ENCODE measurements at places on chromosomes 16 and 17. TPM values are rescaled to one million over a fixed set of nuclear protein-coding genes. Genes with fewer than 3 reads are reported as not detected.

SULT1A3 gene
- polyA plus RNA-seq = 46.4 TPM

CDC42EP4 gene
- polyA plus RNA-seq = 57.5 TPM

NSF gene
- polyA plus RNA-seq = 29.6 TPM

CDH1 gene
- polyA plus RNA-seq = 341 TPM

MARVELD3 gene
- polyA plus RNA-seq = 67.3 TPM

LRRC36 gene
- 2.5 TPM for polyA plus RNA-seq

ANKRD40CL gene
- 28.4 TPM for polyA plus RNA-seq

SPATA2L gene
- polyA plus RNA-seq = 18.7 TPM

CCT6B gene
- polyA plus RNA-seq = 2.8 TPM

KIF18B gene
- 7.7 TPM for polyA plus RNA-seq

CLEC19A gene
- not detected for polyA plus RNA-seq

NPIPA5 gene
- 19.6 TPM for polyA plus RNA-seq

ACSM5 gene
- polyA plus RNA-seq = 0.48 TPM

POLR3K gene
- polyA plus RNA-seq = 9.5 TPM

TMEM98 gene
- polyA plus RNA-seq = 202 TPM

PRAC1 gene
- not detected for polyA plus RNA-seq

GINS2 gene
- polyA plus RNA-seq = 10.2 TPM

OR4D1 gene
- 0.01 TPM for polyA plus RNA-seq

NPIPA1 gene
- 124 TPM for polyA plus RNA-seq

ICAM2 gene
- 15.1 TPM for polyA plus RNA-seq

DNAAF8 gene
- 0.78 TPM for polyA plus RNA-seq

TNS4 gene
- polyA plus RNA-seq = 0.06 TPM

HYDIN gene
- polyA plus RNA-seq = 3.2 TPM

LITAFD gene
- 1.8 TPM for polyA plus RNA-seq

SPN gene
- polyA plus RNA-seq = 6.8 TPM

SKAP1 gene
- polyA plus RNA-seq = 3.0 TPM

PTX4 gene
- polyA plus RNA-seq = 0.19 TPM

C16orf95 gene
- polyA plus RNA-seq = 3.3 TPM

CHRNE gene
- polyA plus RNA-seq = 0.37 TPM

SLC13A2 gene
- 10.7 TPM for polyA plus RNA-seq

SEC14L5 gene
- polyA plus RNA-seq = 0.24 TPM

KRTAP3-2 gene
- not detected for polyA plus RNA-seq

SCGB1C2 gene
- not detected for polyA plus RNA-seq

CYGB gene
- polyA plus RNA-seq = 14.1 TPM

LUC7L3 gene
- 273 TPM for polyA plus RNA-seq

CLEC18B gene
- polyA plus RNA-seq = 2.8 TPM

FOXO3B gene
- 2.6 TPM for polyA plus RNA-seq

PIGW gene
- polyA plus RNA-seq = 9.8 TPM

IRX3 gene
- polyA plus RNA-seq = 0.28 TPM

CRYBA1 gene
- polyA plus RNA-seq = not detected

EVPL gene
- 63.2 TPM for polyA plus RNA-seq

ZNF267 gene
- 13.2 TPM for polyA plus RNA-seq

METRN gene
- 18.9 TPM for polyA plus RNA-seq

APRT gene
- polyA plus RNA-seq = 117 TPM

KRTAP9-8 gene
- polyA plus RNA-seq = not detected
